NCI-H2029 (cell line): ENCODE measurements at places on chromosomes 7 and 10.

- DNase-seq, result no peak
Measured at GRCh38 chr10:72802763-72803505, 90.6 kb upstream of the OIT3 start.

GRCh38 chr10:126893206-126893605, 12.0 kb upstream of the DOCK1 start:
- no peak for DNase-seq

DNA sequence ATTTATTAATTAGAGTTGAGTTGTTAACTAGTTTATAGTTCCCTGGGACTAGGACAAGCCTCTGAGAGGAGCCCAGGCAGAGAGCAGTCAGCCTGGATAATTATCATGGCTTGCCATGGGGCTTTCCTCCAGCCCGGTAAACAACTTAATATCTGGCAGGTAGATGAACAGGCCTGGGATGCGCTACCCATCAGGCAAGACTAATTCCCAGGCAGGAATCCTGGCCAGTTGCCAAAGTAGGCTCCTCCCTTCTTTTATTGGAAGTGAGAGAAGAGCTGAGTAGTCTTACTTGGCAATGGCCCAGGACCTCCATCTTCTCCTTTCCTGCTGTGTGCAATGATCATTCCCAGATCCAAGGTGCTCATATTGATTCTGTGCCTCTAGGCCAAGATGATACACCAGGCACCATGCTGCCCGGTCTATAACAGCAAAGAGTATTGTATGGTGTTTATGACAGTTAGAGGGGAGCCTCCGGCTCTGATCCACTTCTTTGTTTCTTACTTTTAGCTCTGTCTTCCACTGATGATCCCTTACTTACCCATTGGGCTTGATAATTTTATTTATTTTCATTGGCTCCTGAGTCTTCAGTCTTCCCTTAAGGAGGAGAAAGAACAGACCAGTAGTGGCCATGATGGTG, 408.7 kb downstream of the REEP3 start:
- no peak for DNase-seq

DNA sequence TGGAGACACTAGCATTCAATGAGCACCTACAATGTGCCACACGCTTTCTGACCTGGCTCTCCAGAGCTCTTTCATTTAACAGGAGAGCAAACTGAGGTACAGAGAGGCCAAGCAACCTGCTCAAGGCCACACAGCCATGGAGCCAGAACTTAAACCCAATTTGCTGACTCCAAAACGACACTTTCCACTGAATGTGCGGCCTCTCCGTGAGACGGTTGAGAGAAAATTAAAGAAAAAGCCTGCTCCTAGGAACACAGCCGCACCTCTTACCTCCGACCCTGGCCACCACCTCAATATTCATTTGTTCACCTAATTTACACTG, 42.8 kb downstream of the ZCCHC24 start:
- no peak for DNase-seq

DNA sequence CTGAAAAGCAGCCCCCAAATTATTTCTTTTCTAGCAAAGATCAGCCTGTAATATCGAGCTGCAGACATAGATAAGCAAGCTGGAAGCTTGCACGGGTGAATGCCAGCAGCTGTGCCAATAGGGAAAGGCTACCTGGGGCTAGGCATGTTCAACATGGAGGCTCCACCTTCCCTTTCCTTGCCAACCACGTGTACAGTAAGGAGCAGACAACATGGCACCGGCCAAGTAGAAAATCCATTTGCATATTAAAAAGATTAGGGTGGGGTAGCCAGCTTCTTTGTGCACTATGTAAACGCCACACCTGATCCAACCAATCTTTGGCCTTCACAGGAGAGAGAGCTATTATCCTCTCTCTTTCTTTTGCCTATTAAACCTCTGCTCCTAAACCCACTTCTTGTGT, 56.7 kb upstream of the SEPHS1 start:
- peak; percentile 40 for DNase-seq

DNA sequence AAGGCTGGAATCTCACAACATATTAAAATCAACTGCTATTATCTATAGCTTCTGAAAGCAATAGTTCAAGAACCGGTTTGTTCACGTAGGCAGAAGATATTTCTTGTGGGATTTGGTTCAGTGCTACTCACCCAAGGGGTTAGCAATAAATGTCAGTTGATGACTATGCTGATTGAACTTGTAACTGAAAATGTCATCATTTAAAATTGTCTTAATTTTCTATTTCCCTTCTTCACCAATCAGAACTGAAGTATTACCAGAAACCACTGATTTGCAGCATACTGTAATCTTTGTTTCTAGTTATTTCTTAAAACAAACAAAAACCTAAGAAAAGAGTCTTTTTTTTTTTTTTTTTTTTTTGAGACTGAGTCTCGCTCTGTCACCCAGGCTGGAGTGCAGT, 46.1 kb downstream of the CPEB3 start:
- no peak for DNase-seq

DNA sequence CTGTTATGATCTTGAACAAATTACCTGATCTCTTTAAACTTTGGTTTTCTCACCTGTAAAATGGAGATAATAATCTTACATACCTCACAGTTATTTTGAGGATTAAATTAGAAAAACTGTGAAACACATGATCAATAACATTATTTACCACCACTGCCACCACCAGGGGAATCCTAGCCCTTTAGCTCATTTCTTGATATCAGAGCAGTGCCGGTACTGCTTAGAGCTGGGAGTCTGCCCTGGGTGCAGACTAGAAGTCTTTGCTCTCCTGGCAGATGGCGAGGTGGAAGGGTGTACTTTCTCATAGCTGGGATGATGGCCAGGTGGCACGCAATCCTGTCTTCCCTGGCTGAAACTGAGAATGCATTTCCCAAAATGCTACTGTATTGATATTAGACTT, 12.7 kb upstream of the EFCAB10 start:
- DNase-seq, result peak; percentile 6

- no peak for DNase-seq
Measured at GRCh38 chr10:71076473-71077142, 135.8 kb upstream of the UNC5B start.

- DNase-seq, result no peak
Measured at GRCh38 chr7:151529842-151530241, 10.1 kb upstream of the RHEB start.

GRCh38 chr7:123505221-123505620, 29.2 kb downstream of the IQUB start:
- DNase-seq, result no peak

DNA sequence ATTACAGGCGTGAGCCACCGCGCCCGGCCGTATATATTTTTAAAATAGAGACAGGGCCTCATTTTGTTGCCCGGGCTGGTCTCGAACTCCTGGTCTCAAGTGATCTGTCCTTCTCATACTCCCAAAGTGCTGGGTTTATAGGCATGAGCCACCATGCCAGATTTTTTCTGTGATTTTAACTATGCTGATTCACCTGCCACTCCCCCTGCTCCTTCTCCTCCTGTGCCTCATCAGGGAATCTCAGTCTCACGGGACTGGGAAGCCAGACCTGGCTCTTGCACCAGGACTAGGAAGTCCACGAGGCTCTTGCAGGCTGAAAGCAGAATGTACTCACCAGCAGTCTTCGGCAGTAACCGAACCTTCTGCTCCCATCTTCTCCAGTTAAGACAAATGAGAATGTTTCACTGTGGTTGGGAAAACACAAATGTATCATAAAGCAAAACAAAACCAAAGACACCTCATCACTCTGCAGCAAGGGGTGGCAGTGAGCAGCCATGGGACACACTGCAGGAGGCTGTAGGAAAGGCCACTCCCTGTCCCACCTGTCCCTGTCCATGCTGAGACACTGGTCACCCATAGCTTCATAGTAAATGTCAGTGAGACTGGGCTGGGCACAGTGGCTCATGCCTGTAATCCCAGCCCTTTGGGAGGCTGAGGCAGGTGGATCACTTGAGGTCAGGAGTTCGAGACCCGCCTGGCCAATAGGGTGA, 78.7 kb upstream of the MKRN1 start:
- no peak for DNase-seq

- DNase-seq, result no peak
Measured at GRCh38 chr7:40839881-40840280, 705.1 kb downstream of the SUGCT start.

DNA sequence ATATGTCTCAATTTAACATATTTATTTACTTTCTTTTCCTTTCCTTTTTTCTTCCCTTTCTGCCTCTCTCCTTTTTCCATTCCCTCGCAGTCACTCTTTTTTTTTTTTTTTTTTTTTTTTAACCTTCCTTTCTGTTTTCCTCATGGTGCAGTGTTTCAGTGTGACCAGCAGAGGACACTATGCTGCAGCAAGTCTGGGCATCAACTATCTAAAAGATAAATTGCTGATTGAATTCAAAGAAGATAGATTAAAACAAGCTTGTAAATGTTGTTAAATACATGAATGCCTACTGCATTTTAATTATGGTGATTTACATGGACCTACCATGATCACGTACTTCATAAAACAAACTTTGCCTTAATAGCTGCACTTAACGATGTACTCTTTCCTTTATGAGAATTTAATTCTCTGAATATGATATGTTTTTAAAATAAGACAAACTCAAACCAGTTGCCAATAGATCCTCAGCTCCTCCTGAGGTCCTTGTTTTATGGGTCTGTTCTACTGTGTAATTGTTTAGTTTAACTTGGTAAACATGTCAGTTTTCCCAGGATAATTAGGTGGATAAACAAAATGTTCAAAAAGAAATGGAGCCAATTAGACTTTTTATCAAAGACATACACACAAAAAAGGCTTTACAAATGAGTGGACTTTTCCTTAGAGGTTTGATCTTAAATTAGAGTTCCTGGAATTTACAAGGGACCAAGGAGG, 101.0 kb upstream of the AGR3 start:
- DNase-seq, result peak; percentile 7

- no peak for DNase-seq
Measured at GRCh38 chr10:43866712-43867111, 218.0 kb upstream of the ZNF32 start.

DNA sequence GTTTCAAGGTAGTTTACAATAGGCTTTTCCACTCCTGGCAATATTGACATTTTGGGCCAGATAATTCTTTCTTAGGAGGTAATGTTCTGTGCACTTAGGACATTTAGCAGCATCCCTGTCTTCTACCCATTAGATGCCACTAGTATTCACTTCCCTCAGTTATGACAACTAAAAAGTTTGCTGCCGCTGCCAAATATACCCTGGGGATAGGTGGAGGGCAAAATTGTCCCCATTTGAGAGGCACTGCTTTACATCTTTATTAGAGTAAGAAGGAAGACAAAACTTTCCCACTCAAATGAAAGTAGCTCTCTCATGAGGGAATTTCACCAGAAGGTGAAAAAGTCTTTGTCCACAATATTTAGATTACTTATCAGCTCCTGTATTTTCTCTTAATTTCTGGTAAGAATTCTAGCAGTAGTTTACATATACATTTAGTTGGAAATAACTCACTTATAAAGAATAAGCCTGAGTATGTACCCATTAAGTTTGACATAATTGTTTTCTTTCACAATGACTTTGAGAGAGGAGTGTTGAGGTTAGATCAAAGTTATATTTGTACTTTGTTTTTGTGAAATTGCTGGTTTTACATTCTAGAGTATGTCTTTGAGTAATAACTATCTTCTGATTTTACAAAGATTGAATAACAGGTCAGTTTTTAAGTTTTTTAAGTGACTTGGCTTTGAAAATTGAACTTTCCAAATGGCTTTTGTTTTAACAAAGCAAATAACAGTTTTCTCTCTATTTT, 46.0 kb downstream of the HELLS start:
- DNase-seq, result no peak

GRCh38 chr10:67770537-67770936, 67.5 kb downstream of the DNAJC12 start:
- DNase-seq, result no peak

DNA sequence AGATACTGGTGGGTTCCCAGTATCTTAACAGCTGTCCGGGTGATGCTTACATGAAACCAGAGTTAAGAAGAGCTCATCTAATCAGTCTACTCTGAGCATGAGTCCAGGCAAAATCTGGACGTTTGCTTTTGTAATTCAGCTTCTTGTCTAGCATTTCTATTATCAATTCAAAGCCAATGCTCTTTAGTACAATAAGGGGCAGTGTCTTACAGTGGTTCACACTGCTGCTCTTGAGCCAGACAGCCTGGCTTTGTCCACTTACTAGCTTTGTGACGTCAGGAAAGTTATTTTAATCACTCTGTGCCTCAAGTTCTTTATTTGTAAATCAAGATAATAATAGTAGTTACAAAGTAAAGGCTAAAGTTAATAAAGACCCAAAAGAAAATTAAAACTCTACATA, 227.3 kb upstream of the TCF7L2 start:
- DNase-seq, result no peak

- no peak for DNase-seq
Measured at GRCh38 chr7:99898836-99899235, 20.5 kb downstream of the TRIM4 start.

- DNase-seq, result no peak
Measured at GRCh38 chr10:127993056-127993690, 86.3 kb downstream of the PTPRE start.

DNA sequence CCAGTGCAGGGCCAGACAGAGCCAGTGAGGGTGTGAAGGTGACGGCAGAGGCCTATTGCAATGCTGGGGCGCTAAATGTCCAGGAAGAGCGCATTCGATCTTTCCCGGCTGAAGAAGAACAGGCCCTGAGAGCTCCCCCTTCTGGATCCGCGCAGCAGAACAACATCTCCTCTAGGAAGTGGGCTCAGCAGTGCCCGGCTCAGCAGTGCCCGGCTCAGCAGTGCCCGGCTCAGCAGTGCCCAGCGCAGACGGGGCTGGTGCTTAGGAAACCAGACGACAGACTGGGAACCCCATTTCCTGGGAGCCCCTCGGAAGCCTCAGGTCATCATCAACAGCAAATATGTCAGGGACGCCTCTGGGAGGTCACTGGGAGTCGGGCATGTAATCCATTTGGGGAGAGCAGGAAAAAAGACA, 4.7 kb upstream of the NOS3 start:
- peak; percentile 70 for DNase-seq

GRCh38 chr10:45374350-45375052, 485 bp downstream of the ALOX5 start:
- DNase-seq, result no peak

DNA sequence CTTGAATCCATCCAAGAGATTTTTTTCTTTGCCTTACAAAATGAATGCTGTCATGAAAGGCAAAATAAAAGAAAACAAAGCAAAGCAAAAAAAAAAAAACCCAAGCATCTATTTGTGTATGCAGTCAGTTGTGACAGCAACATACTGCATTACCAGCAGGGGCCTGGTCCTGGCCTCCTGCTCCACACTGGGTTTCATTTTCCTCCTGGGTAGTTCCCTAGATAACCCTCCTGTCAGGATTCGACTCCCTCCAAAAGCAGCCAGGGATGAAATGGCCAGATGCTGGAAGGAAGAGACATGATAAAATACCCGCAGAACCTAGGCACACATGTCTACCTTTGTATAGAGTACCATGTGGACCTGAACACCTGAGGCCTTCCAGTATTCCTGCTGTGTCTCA, 148.6 kb downstream of the NRCAM start:
- DNase-seq, result no peak
